ENCODE measurements at places on chromosomes 11 and 22.
A peak's percentile ranks its signal among the peaks of the same experiment; 100 is the strongest.

- no peak for DNase-seq
Observed at GRCh38 chr11:72661486-72661885, 12.7 kb downstream of the PDE2A start.

DNA sequence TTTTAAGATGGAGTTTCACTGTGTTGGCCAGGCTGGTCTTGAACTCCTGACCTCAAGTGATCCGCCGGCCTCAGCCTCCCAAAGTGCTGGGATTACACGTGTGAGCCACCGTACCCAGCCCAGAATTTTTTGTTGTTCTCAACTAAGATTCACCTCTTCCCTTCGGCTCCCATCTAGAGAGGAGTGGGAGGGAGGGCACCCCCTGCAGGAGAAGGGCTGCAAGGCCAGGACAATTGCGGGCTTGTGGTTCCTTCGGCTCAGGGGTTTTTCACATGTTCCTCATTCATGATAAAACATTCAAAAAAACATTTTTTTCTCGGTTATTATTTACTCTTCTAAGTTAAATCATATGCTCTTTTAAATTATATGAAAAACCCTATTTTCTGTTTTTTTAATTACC lies 201.1 kb upstream of the LRRC4C start:
- DNase-seq = no peak

- DNase-seq = no peak
Observed at GRCh38 chr11:72218251-72218745, 1.7 kb downstream of the FOLR2 start.

DNA sequence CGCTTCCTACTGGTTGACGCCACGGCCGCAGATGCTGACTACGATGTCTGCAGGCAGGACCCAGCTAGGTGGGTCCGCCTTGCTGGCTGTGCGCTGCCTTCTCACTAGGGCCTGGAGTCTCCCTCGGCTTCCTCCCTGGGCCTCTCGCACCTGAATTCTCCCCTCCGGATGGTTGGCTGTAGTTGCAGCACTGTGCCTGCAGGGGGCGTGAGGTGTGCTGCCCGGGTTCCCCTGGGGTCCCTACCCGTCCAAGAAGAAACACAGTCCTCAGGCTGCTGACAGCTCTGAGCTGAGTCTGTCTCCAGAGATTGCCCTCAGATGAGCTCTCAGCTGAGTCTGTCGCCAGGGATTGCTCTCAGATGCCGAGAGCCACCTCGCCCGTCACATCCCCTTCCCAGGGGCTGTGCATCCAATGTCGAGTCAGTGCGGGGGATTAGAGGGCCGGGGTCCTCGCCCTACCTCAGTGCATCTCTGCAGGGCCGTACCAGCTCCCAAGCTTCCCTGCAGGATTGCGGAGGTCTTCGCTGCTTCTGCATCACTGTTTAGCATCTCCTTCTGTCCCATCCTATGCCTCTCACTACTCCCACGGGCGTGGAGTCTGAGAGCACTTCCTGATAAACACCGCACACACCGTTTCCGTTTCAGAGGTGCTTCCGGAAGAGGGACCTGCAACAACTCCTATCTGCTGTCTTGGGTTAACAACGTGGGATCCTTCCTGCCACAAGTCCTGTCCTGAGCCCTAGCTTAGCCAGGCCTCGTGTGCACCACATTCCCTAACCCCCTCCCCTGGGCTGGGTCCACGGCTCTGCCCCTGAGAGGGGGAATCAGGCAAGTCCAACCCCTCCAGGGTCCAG lies 196.9 kb downstream of the CSNK2A3 start:
- DNase-seq = no peak

DNA sequence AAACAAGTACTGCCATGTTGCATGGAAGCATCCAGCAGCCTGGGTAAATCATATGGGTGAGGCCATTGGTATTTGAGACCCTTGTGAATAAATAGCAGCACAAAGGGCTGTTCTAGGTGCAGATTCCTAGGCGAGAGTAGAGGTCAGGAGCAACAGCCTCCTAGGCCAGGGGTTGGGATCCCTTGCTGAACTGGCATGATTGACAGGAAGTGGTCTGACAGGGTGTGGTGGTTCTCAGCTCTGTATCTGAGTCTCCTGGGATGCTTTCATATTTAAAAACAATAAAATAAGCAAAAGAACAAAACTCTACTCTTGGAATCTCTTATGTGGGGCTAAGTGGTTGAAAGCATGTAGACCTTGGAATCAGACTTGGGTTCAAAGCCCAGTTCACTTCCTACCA lies 35.8 kb downstream of the INSC start:
- DNase-seq = no peak

DNA sequence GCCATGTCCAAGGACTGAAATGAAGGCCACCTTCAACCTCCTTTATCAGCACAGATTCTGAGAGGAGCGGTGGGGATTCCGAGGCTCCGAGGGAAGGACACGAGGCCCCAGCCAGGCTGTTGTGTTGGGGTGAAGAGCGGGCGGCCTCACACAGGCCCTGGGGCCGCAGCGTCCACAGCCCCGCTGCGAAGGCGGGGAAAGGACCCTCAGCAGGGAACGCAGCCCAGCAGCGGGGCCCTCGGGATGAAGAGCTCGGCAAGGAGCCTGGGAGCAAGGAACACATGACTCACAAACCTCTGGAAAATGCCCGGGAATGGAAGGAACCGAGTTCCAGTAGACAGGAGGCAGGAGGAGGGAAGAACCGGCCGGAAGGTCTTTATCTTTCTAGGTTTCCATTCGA lies 227.2 kb downstream of the BRD1 start:
- no peak for DNase-seq

GRCh38 chr22:24703101-24703500 lies 71.4 kb downstream of the PIWIL3 start:
- no peak for DNase-seq

DNA sequence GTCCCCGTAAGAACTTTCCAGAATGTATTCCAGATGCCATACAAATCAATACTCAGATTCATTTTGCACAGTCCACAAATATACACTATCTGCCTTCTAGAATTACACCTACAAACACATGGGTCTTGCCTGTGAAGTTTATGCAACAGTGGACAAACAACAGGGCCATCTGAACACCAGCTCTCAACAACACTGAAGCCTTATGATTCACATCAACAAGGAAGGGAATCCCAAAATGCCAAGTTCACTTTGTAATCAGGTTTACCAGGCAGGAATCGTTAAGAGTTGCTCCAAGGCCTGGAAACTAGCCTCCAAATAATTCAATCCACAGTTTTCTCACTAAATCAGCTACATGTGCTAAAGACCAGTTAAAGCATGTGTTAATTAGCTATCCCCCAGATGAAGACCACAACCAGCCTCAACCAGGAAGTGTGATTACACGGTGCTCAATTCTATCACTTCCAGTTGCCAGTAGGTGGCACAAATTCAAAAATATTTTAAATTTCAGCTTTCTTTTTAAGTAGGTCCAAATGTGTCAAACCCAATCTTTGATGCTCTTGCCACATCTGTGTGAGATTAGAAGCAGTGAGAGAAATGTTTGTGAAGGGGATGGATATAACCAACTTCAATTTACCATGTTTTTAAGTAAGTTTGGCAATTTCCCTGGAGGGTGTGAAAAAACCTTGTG lies 139.1 kb upstream of the BDNF start:
- peak; percentile 40 for DNase-seq

- no peak for DNase-seq
Observed at GRCh38 chr22:30680991-30681770, 13.5 kb upstream of the OSBP2 start.

GRCh38 chr11:14418801-14419417 lies 59.9 kb upstream of the RRAS2 start:
- peak; percentile 67 for DNase-seq

- no peak for DNase-seq
Observed at GRCh38 chr22:47113853-47114415, 351.5 kb downstream of the TBC1D22A start.

DNA sequence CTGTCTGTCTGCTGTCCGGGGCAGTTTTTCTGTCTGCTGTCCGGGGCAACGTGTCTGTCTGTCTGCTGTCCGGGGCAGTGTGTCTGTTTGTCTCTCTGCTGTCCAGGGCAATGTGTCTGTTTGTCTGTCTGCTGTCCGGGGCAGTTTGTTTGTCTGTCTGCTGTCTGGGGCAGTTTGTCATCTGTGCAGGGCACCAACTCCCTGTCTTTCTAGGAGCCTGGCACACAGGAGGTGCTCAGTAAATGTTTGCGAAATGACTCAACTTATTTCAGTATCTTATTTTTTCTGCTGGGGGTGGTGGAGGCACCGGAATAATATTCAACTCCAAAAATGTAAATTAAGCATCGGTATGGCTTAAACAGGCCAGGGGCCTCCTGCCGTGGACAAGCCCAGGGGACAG lies 12.0 kb upstream of the TTLL12 start:
- DNase-seq = no peak

GRCh38 chr11:2742611-2743426 lies 43.0 kb upstream of the KCNQ1OT1 start:
- no peak for DNase-seq

GRCh38 chr11:36817336-36817965 lies 219.4 kb upstream of the RAG2 start:
- no peak for DNase-seq
